NCI-H1930 (cell line): ENCODE measurements at places on chromosomes 11 and 22.

DNA sequence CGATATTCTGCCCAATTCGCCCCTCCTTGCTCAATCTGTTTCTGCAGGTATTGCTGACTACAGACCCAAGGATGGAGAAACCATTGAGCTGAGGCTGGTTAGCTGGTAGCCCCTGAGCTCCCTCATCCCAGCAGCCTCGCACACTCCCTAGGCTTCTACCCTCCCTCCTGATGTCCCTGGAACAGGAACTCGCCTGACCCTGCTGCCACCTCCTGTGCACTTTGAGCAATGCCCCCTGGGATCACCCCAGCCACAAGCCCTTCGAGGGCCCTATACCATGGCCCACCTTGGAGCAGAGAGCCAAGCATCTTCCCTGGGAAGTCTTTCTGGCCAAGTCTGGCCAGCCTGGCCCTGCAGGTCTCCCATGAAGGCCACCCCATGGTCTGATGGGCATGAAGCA lies 9.2 kb upstream of the SLC35E4 start:
- DNase-seq: no peak

GRCh38 chr11:66419825-66420224 lies 1.0 kb upstream of the NPAS4 start:
- DNase-seq: no peak

DNA sequence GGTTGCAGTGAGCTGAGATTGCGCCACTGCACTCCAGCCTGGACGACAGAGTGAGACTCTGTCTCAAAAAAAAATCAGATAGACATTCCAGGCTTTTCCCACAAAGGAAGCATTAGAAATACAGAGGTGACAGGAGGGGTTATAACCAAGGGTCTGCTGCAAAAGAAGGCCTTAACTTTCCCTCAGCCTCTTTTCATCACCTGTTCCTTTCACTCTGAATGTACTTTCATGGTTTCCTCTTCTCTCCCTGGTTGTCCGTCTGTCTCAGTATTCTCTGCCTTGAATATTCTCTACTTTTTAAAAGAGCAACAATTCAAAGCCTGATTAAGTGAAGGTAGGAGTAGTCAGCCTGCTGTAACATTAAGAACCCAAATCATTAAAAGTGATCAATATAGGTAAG lies 50.2 kb downstream of the CELF1 start:
- DNase-seq: no peak

- DNase-seq: no peak
Measured at GRCh38 chr11:131677828-131678470, 307.5 kb downstream of the NTM start.

DNA sequence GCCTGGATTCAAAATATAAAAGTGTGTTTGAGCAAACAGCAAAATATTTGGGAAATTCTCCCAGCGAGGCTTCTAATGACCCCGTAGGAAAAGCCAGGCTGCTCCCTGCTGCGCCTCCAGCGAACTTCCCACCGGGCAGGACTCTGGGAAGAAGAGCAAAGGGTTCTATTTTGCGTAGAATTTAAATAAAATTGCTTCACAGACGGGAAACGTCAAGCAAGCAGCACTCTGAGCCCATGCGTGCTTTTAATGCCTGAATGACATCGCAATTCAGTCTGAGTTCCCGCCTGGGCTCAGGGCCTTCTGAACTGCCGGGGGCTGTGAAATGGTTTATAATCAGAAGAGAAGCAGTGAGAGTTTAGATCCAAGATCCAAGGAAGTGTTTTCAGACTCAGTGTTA lies 775.1 kb downstream of the BRD1 start:
- no peak for DNase-seq

GRCh38 chr22:45972889-45973253 lies 4.1 kb downstream of the WNT7B start:
- DNase-seq: no peak

DNA sequence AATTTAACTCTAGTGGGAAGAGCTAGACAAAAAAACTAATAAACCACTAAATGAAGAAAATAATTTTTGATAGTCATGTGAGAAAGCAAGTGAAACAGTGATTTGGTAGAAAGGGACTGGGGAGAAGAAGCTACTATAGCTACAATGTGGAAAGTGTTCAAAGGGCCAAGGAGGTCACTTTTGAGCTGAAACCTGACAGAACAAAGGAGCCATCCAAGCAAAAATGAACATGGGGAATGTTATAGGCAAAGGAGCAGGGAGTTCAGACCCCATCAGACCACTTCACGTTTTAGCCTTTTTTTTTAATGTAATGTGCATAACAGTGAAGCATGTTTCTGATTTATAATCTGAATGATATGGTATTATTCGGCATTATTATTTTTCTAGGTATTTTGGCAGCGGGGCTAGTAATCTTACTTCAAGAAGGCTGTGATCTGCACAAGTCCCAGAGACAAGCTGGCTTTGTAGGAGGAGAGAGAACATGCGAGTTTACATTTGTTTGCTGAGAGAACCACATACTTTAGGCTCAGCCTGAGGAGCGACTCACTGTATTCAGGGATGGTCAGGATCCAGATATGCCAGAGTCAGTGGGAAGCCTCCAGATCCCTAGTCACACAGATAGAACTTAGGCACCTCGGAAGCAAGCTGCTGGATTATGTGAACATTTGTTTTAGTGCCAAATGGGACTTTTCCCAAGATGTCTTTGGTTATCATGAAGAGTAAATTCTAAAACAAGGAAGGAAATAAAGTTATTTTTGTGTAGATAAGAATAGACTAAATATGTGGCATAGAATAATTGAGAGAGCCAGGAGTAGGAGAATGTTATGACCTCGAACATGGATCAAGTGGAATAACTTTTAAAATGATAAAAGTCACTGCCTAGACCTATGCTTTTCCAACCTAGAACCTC lies 118.6 kb downstream of the TRIM44 start:
- DNase-seq: no peak

GRCh38 chr22:25202290-25202921 lies 2.7 kb downstream of the CRYBB3 start:
- peak; percentile 32 for DNase-seq

DNA sequence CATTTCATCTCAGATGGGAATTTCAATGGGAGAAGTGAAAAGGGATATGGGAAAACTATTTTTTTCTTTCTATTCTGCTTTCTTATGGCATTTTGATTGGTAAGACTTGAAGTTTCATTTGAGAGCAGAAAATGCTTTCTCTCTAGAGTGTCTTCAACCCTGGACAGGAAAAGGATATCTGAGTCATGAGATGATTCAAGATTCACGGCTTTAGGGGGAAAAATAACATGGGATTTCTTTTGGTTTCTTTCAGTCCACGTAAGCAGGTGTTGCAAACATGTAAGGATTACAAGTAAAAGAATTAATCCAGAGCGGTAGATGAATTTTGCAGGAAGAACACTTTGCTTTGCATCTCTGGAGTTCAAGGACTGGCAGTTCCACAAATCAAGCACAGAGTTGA lies 1001.0 kb upstream of the TENM4 start:
- no peak for DNase-seq

- DNase-seq: no peak
Measured at GRCh38 chr11:44626645-44627044, 61.2 kb downstream of the CD82 start.

- DNase-seq: peak; percentile 82
Measured at GRCh38 chr11:9506489-9507276, 45.9 kb downstream of the ZNF143 start.

DNA sequence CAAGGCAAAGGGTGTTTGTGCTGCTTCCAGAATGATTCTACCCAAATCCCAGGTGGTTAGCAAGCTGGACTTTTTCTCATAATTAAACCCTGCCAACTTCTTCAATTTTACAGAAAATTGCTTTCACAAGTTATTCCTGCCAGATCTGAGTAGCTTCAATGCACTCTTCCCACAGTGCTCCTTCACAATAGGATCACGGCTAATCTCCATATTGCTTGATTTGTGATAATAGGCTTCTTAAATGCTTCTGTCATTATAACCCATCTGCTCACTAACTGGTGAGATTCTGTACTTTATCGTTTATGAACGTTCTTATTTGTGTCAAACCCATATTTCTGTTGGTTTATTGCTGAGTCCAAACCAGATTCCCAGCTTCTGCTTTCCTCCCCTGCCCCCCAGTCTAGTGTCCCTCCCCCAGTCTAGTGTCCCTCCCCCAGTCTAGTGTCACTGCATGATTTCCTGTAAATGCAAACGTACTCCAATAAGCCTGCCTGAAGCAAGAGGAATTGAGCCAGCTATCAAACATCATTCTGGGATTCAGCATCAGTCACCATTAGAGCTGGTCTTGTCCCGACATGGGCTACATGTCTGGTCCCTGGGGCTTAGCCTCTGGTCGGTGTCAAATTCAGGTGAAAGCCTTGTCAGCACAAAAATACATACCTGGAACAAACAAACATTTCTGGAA lies 14.0 kb downstream of the MMP3 start:
- no peak for DNase-seq

DNA sequence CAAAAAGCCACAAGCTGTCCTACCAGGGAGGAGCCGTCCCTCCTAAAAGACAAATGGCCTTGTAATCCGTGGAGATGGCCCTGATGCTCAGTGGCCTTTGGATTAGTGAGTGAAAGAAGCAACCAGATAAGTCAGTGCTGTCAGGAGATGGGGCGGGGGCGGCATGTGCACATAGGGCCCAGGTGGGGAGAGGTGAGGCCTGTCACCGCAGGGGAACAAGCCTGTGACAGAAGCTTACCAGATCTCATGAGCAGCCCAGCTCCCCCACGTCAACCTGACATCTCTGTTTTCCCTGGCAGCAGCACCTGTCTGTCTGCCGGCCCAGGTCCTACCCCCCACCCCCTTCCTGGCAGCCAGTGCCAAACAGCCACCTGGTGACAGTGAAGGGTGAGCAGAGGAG lies 162.6 kb downstream of the BUD13 start:
- DNase-seq: no peak

DNA sequence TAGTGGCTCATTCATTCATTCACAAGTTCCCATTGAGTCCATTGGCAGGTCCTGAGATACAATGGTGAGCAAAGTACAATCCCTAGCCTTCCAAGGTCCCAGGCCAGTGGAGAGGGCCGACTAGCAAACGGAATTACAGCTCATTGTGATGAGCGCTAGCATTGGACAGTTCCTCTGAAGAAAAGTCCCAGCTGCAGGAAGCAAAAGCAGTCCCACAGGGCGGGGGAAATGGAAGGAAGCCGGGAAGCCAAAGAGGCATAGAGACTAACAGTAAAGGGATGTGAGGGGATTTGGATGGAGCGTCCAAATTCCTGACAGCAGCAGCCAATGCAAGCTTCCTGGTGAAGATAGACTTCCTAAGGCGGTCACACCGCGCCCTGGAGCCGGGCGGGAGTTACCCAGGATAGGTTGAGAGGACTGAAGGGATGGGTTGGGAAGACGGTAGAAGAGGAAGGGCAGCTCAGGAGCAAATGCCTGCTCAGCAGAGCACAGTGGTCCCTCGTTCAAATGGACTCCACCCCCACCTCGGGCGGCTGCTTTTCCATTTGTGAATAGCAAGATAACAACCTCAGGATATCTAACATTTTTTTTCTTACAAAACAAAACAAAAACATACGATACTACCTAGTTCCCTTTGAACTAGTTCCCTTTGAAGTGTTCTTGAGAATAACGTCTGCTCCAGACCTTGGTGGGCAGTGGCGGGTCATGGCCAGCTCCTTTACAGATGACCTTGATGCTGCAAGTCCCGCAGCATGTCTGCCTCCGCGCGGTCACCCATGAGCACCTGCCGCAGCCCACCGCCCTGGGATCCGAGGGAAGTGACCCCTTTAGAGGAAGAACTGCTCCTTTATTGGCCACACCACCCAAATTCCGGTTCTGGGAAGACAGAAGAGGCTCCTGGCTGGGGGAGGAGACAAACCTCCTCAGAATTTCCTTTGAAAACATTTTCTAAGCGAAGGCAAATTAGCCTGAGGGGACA lies 132.9 kb downstream of the RASSF10 start:
- no peak for DNase-seq

DNA sequence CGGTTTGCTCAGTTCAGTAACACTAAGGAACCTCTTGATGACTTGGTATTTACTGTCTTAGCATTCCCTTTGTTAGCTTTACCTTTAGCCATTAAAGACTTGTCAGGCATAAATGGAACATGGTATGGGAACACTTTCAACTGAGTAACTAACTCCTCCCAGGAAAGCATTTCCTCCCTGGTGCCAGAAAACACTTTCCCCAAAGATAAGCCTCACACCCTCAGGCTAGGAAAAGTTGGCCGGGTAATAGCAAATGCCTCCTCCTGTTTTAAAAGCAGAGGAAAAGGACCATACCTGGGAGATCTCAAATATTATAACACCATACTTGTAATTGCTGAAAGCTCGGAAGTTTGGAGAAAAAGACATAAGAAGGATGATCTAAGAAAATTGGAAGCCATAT lies 12.0 kb downstream of the KCNJ11 start:
- DNase-seq: no peak

DNA sequence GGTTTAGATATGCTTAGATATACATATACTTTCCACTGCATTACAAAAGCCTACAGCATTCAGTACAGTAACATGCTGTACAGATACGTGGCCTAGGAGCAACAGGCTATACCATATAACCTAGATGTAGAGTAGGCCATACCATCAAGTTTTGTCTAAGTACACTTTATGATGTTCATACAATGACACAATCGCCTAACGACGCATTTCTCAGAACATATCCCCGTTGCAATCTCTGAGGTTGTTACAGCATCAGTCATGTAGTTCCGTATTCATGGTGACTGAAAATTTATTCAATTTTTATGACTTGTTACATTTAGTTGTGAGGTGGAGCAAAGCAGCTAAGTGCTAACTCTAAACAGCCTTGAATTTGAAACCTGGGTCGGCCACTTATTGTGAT lies 6.7 kb downstream of the ZBTB44 start:
- DNase-seq: no peak

GRCh38 chr11:32549611-32550187 lies 33.9 kb upstream of the EIF3M start:
- DNase-seq: no peak

- DNase-seq: no peak
Measured at GRCh38 chr11:975827-976226, 50.2 kb downstream of the AP2A2 start.

GRCh38 chr11:109733245-109733644 lies 311.3 kb downstream of the C11orf87 start:
- DNase-seq: no peak

DNA sequence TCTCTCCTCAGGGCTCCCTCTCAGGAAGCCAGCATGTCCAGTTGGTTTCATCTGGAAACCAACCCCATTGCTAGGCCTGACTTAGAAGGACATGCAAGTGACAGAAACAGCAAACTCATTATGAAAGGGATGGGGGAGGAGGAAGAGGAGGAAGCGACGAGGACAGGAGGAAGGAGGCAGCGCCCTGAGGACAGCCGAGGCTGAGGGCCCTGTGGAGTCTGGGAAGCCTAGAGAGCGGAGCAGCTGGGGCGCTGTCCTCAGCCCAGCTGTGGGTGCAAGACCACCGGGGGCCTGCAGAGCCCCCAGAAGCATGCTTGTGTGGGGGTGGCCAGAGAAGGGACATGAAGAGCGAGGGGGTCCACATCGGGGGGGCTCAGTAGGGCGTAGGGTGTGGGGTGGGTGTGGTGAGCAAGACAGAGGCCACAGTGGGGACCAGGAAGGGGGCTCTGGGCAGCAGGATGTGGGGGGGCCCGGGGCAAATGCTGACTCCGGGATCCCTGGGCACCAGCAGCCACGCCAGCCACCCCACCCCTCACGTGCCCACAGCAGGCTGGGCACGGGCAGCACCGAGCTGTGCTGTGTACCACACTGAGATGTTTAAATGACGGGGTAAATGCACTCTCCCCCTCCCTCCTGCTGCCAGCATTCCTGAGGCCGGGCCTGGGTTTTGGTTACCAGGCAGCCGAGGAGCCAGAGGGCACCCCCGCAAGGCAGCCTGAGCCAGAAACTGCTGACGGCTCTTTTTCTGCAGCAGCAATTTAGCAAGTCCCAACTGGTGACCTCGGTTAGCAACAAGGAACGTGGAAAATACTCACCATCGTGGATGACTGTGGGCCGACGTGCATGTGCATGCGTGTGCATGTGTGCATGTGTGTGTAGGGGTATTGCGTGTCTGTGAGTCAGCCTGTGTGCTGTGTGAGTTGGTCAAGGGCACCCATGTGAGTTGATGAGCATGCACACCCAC lies 82.7 kb upstream of the LINC01488 start:
- DNase-seq: no peak
